Progenitor cell of endocrine pancreas (in vitro differentiated cells): ENCODE measurements at places on chromosomes 11 and 22.

DNA sequence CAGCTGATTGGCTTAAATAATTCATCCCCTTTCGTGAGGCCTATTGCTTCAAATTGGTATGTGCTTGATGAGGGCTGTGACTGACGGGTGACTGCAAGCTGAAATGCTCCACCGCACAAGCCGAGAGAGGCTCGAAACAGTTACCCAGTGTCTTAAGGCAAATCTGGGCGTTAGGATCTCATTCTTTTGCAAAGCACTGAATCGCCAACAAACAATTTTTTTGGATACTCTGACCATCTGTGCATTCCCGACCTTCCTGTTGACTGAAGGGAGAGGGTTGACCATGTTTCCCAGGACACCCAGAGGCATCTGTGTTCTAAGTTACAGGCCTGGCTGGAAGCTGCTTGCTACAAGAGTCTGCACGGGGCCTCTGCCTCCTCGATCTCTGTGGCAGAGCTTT, 32.1 kb downstream of the CACNG2 start:
- no peak for DNase-seq
- no peak overlapping the region for H3K4me3 ChIP-seq
- H3K27ac ChIP-seq, result no peak overlapping the region
- no peaks in the 10 kb centered on the region for H3K4me1 ChIP-seq
- H3K36me3 ChIP-seq, result no peaks in the 10 kb centered on the region

DNA sequence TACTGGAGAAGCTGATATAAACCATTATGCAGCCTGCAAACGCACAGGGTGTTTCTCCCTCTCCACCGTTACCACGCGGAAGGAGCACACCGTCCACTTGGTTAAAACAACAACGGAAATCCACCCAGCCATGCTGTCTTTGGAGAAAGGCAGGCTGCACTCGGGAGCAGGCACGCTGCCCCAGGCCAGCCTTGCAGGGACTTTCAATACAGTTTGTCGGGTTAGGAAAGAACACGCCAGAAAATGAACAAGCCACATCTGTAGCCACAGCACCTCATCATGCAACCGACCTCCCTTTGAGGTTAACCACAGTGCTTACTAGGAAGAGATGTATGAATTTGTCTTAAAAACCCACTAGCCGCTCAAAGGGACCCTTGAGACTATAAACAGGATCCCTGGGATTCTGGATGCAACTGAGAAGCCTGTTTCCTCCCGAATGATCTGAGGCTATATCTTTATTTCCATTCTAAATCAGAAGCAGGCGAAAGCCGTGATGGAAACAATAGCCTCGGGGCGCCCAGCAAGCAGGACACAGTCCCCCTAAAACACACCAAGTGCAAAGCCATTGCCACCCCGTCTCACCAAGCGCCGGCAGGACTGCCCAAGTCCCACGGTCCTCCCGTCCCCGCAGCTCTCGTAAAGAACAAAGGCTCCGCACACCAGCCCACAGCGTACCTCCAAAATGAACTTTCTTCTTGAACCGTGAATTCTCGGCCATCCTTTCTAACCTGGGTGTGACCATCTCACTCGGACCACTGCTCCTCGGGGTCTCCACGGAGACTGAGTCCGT, 318.9 kb downstream of the CTTN start:
- H3K4me3 ChIP-seq, result no peak overlapping the region
- no peaks in the 10 kb centered on the region for H3K36me3 ChIP-seq
- no peaks in the 10 kb centered on the region for H3K27me3 ChIP-seq
- H3K27ac ChIP-seq, result no peak overlapping the region
- H3K4me1 ChIP-seq, result no peaks in the 10 kb centered on the region
- DNase-seq, result no peak

- no peak overlapping the region for H3K4me3 ChIP-seq
- no peak for DNase-seq
- peaks cover 2% of the 10 kb centered on the region for H3K27me3 ChIP-seq
- peaks cover 8% of the 10 kb centered on the region for H3K4me1 ChIP-seq
- H3K27ac ChIP-seq, result no peak overlapping the region
These were observed 40.5 kb downstream of the MICAL2 start for GRCh38 chr11:12150831-12151382.

GRCh38 chr11:910589-911030, at the start of gene CHID1:
Gene CHID1, minus strand, starts transcription at chr11:910810. Its CDS starts 5,994 bp downstream, at chr11:904816.
- peak within 1 kb of the TSS; percentile 87 for H3K27ac ChIP-seq
- DNase-seq, result peak; percentile 90
- no peaks in the 10 kb centered on the region for H3K27me3 ChIP-seq

- H3K4me3 ChIP-seq, result no peak overlapping the region
- peaks cover 11% of the 10 kb centered on the region for H3K4me1 ChIP-seq
These were observed 360.6 kb downstream of the BRD1 start for GRCh38 chr22:49466878-49467595.

- DNase-seq, result no peak
- H3K27me3 ChIP-seq, result no peaks in the 10 kb centered on the region
- H3K36me3 ChIP-seq, result no peaks in the 10 kb centered on the region
- H3K4me3 ChIP-seq, result no peak overlapping the region
- H3K4me1 ChIP-seq, result no peaks in the 10 kb centered on the region
- H3K27ac ChIP-seq, result no peak overlapping the region
These were observed 147.5 kb downstream of the ELP4 start for GRCh38 chr11:31657091-31657490.

DNA sequence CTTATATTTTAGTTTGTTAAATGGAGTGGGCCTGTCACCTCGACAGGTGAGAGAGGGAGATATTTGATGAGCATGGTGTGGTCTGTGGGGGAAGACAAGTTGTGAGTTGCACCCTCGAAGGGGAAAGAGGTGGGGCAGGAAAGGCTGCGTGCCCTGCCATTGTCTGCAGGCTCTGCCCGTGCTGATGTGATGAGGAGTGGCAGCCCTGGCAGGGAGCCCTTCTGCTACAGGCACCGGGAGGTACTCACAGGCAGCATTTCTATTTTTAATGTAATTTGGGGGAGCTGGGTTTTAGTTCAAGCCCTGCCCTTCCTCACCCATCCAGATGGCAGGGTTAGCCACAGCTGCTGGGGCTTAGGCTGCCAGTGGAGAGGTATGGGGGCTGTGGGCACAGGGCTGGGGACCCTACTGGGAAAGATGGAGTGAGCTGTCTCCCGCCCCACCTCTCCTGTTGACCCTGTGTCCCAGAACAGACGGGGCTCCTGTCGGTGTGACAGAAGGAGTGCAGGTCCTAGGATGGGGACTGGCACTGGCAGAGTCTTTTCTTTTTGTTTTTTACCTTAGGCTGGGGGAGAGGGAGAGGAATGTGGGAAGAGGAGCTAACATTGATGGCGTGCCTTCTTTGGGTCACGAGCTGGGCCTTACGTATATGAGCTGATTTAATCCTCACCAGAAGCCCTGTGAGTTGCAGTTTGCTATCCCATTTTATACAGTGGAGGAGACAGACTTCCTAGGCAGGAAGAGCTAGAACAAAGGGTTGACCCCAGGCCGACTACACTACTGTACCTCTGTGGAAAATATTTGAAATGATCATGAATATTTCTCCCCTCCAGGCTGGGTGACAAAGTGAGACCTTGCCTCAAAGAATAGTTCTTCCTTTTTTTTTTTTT, 51.6 kb downstream of the CEP164 start:
- peaks cover 14% of the 10 kb centered on the region for H3K36me3 ChIP-seq
- H3K27me3 ChIP-seq, result no peaks in the 10 kb centered on the region
- no peak overlapping the region for H3K27ac ChIP-seq
- no peak for DNase-seq
- H3K4me3 ChIP-seq, result no peak overlapping the region

DNA sequence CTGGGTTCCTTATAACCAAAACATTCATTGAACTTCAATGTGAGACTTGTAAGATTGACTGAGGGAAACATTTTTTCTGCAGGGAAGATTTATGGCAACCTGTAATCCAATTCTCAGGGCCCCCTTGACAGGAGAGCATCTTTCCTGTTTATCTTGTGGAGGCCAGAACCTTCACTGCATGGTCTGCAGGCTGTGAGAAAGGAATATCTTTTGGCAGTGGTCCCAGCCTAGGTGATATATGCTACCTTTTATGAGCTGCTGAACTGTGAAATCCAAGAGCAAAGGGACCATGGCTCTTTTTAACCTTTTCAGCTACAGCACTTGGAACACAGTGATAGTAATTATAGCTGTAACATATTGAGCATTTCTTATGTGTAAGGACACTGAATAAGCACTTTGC, 590.2 kb upstream of the B3GAT1 start:
- H3K4me1 ChIP-seq, result peaks cover 2% of the 10 kb centered on the region
- no peak overlapping the region for H3K4me3 ChIP-seq
- no peaks in the 10 kb centered on the region for H3K27me3 ChIP-seq
- no peak for DNase-seq

- H3K27ac ChIP-seq, result no peak overlapping the region
- H3K27me3 ChIP-seq, result no peaks in the 10 kb centered on the region
- H3K4me3 ChIP-seq, result no peak overlapping the region
- DNase-seq, result no peak
- H3K4me1 ChIP-seq, result peaks cover 5% of the 10 kb centered on the region
- H3K36me3 ChIP-seq, result peaks cover 3% of the 10 kb centered on the region
These were observed 305.7 kb downstream of the BLID start for GRCh38 chr11:121810291-121810690.

DNA sequence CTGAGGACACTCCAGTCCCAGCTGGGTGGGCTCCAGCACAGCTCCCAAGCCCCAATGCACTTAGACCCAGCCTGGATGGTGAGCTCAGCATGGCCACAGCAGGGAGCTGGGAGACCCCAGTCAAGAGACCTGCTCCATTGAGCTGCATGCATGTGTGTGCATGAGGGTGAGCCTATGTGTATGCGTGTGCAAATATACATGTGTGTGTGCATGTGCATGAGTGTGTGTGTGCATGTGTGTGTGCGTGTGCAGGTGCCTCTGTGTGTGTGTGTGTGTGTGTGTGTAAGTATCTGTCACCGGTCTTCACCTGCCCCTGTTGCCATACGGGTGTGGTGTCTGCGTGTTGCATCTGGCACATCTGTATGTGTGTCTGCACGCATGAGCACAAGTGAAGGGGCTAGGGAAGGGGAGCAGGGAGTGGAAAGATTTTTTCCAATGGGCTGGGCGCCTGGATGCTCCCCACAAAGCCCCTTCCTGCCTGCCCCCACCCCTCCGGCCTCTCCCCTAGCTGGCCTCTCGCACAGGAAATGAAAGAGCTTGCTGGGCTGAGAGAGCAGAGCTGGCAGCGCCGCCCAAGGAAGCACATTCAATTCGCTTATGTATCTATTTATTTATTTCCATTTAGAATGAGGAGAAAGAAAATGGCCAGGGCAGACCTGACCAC, 4.1 kb downstream of the TSPAN32 start:
- no peak overlapping the region for H3K4me3 ChIP-seq
- H3K36me3 ChIP-seq, result no peaks in the 10 kb centered on the region
- H3K27me3 ChIP-seq, result peaks cover 7% of the 10 kb centered on the region
- DNase-seq, result no peak

- no peaks in the 10 kb centered on the region for H3K27me3 ChIP-seq
- H3K27ac ChIP-seq, result no peak overlapping the region
- H3K36me3 ChIP-seq, result peaks cover 1% of the 10 kb centered on the region
- H3K4me3 ChIP-seq, result no peak overlapping the region
These were observed 200.3 kb upstream of the MPPED2 start for GRCh38 chr11:30786256-30787110.

DNA sequence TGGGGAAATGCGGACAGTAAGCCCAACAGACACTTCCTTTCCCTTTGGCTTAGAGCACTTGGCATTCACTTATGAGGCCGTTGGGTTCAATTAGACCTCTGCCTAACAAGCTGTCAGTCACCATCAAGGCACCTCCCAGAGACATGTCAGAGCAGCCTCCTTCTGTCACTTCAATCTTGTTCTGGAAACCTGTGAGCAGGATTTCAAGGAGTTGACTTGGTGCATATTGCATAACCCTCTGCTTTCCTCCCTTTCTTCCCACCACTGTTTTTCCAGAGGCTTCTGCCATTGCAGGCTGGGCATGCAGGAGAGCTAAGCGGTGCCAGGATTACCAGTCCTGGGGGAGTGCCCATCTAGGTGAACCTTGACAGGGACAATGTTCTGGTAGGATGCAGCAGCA, 484.2 kb upstream of the LRRC4C start:
- H3K4me1 ChIP-seq, result no peaks in the 10 kb centered on the region
- no peaks in the 10 kb centered on the region for H3K27me3 ChIP-seq
- H3K36me3 ChIP-seq, result no peaks in the 10 kb centered on the region
- no peak overlapping the region for H3K27ac ChIP-seq
- H3K4me3 ChIP-seq, result no peak overlapping the region
- no peak for DNase-seq

DNA sequence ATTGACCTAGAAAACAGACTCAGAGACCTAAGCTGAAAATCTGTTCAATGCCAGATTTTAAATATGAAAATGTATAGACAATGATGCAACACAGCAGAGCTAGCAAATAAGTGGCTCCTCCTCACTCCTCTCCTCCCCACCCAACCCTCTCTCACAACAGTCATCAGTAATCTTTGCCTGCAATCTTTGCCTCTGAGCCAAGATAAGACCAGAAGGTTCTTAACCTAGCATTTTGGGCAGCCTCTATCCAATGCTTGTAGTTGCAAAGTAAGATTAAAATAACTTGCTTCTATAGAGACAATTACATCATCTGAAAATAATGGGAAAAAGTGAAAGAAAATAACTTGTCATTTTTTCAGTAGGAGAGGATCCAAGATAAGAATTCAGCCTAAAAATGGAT, 117.3 kb downstream of the PARVA start:
- H3K27ac ChIP-seq, result no peak overlapping the region
- DNase-seq, result no peak
- H3K27me3 ChIP-seq, result no peaks in the 10 kb centered on the region
- no peaks in the 10 kb centered on the region for H3K4me1 ChIP-seq

GRCh38 chr11:86103808-86104207, 34.9 kb upstream of the PICALM start:
- no peak overlapping the region for H3K27ac ChIP-seq
- H3K27me3 ChIP-seq, result no peaks in the 10 kb centered on the region
- no peaks in the 10 kb centered on the region for H3K36me3 ChIP-seq

GRCh38 chr11:75548595-75549272, 13.3 kb upstream of the SERPINH1 start:
- no peaks in the 10 kb centered on the region for H3K36me3 ChIP-seq
- no peak for DNase-seq
- no peak overlapping the region for H3K4me3 ChIP-seq
- no peaks in the 10 kb centered on the region for H3K27me3 ChIP-seq
- peaks cover 6% of the 10 kb centered on the region for H3K4me1 ChIP-seq
- H3K27ac ChIP-seq, result no peak overlapping the region

DNA sequence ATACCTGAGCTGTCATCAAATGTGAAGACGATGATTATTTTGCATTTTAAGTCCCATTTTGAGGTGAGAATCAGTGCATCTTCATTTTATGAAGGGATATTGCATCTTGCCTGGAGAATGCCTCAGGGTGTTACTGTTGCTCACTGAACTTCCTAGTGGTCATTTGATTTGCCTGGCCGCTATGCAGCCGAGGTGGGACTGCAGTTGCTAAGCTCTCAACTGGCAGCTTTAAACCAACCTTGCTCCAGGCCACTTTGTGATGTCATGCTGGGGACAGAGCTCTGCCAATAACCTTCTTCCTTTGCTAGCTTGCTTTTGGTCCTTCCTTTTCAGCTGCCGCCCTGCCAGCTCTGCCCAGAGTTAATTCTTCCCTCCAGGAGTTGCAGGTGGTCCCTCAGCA, 409.4 kb upstream of the B3GAT1 start:
- H3K4me1 ChIP-seq, result peaks cover 18% of the 10 kb centered on the region
- no peak overlapping the region for H3K27ac ChIP-seq
- peaks cover 40% of the 10 kb centered on the region for H3K27me3 ChIP-seq
